GM03348 (cell line): ENCODE measurements at places on chromosomes 1 and 21.

- DNase-seq, result no peak
Measured at GRCh38 chr1:184745110-184745509, 9.5 kb downstream of the EDEM3 start.

DNA sequence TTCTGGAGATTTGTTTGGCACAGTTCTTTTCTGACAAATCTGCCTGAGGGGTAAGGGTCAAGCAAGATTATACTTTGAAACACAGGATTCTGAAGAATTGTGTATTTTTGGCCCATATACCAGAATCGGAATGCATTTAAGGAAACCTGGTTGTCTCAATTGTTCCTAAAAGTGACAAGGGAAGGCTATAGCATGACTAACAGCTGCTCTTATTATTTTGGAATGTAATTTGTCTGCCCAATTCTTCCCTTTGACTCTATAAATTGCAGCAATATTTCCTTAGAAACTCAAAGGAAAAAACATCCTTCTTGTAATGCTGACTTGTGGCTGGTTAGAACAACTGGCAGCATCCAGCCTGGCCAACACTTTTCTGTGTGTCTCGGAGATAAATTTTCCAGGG, 15.8 kb upstream of the VCAM1 start:
- DNase-seq, result peak; percentile 45

- DNase-seq, result no peak
Measured at GRCh38 chr1:151837884-151838221, 1.8 kb downstream of the C2CD4D start.

DNA sequence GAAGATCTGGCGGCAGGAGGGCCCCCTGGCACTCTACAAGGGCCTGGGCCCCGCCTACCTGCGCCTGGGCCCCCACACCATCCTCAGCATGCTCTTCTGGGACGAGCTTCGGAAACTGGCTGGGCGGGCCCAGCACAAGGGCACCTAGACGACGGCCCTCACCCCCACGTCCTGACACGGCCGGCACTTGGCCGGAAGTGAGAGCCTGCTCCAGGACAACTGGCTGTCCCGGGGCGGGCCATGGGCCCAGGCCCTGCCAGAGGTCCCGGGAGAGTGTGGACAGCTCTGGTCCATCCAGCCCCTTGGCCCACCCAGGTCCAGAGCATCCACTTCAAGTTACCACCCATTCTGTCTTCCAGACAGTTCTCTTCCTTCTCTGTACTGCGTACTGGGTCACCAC, 3.0 kb upstream of the TMEM82 start:
- no peak for DNase-seq

GRCh38 chr1:101291562-101292380, 55.0 kb downstream of the S1PR1 start:
- DNase-seq, result peak; percentile 80

DNA sequence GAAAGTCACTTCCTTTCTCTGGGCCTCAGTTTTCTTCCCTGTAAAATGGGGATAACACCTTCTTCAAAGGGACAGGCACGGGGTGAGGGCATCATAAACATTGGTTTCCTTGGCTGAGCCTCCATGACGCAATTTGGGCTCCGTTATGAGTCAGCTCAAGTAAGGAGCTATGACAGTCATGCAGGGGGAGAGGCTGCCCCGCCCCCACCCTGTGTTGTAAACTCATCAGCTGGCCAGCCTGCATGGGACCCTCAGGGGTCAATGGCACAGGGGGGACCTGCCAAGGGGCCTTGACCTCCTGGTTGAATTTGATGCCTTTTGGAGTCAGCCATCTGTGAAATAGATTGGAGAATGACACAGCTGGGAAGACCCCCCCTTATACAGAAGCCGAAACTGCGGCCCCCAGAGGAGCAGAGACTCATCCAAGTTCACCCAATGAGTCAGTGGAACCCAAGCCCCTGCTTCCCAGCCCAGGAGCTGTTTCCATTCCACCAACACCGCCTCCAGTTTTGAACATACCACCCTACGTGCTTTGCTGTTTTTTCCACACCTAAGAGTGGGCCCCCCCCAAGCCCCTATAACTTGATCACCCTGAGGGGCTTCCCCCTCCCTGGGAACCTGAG, 36.8 kb upstream of the RUNX3 start:
- peak; percentile 62 for DNase-seq

DNA sequence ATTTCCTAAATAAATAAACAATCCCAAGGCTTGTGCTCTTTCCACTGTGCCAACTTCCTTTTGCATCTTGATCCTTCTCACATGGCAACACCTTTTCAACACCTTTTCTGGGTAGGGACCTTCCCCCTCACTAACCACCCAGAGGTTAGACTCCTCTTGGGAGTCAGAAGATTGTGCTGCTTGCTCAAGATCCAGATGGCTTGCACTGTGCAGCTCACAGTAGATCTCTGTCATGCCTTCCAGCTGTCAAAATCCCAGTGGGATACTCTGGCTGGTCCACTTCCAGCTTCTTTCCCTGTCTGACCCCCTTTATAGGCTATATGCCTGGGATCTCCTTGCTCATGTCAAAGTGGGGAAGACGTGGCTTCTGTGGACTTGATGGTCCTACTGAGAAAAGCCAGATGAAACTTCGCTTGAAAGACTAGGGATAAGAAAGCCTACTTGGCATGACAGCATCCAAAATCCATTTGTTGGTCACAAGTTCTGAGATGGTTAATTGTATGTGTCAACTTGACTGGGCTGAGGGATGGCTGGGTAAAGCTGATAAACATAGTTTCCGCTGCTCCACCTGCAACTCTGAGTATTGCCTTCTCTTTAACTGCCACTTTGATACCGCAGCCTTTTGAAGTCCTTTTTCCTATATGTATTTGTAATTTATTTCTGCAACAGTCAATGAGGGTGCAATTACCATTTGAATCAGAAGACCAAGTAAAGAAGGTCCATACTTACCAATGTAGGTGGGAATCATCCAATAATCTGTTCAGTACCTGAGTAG, 74.5 kb downstream of the S1PR1 start:
- DNase-seq, result no peak

- no peak for DNase-seq
Measured at GRCh38 chr1:43779805-43780403, 72.6 kb downstream of the ST3GAL3 start.

DNA sequence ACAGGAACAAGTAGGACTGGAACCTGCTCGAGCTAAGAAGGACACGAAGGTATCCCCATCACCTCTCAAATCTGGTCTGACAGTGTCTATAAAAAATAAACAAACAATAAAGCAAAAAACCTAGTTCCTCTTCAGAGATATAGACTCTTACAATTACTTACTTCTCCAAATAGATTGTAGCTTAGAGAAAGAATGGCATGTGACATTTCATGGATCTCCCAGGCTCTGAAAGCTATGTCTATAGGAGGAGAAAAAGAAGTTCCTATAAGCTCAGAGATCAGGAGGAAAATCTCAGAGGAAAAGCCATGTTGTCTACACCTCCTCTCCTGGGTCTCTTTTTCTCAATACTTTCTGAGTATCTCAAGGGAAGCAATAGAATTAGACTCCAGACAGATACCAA, 12.3 kb upstream of the OR10J5 start:
- DNase-seq, result no peak

GRCh38 chr1:115337633-115338456, at the start of gene NGF:
TSS of gene NGF (minus strand) at chr1:115338249. CDS start at chr1:115286795, 51,454 bp downstream.
- DNase-seq, result peak; percentile 92

DNA sequence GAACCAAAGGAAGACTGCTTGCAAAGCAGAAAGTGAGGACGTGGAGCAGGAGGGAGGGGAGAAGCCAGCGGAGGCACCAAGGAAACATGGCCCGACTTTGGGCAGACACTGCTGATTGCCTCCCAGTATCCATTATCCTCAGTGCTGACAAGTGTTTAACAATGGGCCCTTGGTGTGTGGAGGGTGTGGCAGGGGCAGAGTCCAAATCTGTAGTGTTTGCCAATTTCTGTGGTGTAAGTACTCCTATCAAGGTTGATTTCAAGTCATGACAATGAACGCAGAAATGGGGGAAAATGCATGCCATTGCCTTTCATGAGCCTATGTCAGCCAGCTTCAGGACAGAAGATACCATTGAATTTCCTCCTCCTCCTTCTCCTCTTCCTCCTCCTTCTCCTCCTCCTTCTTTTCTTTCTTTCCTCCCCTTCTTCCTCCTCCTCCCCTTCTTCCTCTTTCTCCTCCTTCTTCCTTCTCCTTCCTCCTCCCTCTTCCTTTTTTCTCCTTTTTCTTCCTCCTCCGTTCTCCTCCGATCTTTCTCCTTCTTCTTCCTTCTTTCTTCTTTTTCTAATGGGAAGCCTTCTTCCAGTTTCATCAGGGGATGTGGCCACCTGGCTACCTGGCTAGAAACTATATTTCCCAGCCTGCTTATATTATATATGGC, 10.3 kb upstream of the PHC2 start:
- DNase-seq, result no peak

DNA sequence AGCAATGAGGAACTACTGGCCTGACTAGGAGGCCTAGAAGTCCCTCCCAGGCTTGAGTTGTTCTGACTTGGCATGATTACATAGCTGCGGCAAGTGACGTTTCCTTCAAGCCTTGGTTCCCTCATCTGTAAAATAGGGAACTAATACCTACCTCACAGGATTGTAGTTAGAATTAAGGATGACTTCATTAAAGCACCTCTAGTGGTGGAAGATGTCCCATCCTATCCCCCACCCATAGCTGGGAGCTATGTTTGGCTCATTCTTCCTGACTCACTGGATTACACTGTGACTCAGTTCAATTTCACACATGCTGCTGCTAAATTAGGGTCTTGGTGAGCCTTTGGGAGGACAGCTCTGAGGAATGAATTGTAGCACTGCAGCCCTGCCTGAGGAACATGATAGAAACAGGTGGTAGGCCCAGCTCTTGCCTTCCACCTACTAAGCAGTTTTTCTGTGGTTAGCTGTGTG, 6.0 kb upstream of the SHISA4 start:
- peak; percentile 76 for DNase-seq

DNA sequence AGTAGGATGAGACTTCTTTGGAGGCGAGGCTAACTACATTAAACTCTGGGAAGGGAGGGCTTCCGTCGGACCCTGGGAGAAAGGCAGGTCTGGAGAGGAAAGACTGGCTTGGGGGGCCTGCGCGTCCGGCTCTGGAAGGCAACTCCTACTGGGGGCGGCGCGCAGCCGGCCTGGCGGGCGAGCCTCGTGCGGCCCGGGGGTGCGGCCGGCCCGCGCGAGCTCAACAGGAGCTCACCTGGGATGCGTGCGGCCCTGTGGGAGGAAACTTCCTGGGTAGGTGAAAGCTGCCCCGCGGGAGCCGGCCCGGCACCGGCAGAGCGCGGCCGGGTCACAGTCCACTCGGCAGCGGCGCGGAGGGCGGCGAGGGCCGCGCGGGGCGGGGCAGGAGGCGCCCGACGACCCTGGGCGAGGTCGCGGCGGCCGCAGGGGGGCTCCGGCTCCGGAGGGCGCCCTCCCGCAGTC, 449 bp downstream of the EPS15 start:
- DNase-seq, result peak; percentile 55

DNA sequence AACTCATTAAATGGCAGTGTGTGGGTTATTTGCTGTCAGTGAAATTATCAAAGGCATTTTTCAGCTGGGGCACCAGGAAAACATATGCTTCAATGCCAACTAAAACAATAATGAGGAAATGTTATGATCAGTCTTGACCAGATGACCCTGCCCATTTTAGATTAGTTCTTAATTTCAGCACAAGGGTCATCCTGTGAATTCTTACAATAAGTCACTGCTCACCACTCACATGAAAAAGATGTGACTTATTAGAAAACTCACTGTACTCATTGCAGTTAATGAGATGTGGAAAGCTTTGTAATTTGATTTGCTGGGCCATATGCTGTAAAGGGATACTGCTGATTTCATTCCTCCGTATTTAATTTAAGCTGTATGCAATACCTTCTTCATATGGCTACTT, 178.5 kb upstream of the LMO4 start:
- no peak for DNase-seq
